Ammon's horn (tissue), 1 donor: ENCODE measurements at places on chromosomes 2 and 18.

- no peak for DNase-seq
Observed at GRCh38 chr2:60317844-60318243, 235.6 kb downstream of the BCL11A start.

DNA sequence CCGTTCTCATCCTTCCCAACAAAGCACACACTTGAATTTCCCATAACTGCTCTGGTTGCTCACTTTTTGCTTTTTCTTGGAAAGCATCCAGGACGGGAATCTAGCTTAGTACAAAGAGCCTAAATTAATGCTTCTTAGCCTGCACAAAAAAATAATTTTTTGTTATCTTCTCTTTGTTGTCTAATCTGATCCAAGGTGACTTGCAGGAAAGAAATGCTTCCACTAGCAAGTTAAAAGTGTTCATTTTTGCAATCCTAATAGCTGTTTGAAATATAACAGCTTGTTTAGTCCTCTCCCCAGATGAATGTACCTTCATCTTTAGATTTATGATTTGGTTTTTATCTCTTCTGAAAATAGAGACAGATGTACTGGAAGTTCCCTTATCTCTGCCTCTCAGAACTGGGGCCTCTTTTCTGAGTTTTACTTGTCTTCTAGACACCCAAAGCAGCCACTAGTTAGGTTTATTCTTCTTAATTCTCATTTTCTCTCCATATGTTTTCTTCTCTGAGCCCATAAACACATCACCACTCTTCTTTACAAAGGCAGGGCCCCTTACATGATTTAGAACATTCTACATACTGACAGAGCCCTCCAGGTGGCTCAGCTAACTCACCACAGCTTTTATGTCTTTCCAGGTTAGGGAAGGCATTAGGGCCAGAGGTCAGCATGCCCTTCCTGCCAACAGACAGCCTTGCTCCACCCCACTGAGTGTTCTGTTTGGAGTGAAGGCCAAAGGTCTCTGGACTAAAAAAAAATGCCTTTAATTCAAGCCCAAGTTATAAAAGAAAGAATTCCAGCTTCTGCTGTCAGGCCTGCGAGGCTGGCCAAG, 74.7 kb upstream of the MAP4K3 start:
- no peak for DNase-seq

GRCh38 chr18:8471372-8471771, 137.9 kb upstream of the RAB12 start:
- no peak for DNase-seq

DNA sequence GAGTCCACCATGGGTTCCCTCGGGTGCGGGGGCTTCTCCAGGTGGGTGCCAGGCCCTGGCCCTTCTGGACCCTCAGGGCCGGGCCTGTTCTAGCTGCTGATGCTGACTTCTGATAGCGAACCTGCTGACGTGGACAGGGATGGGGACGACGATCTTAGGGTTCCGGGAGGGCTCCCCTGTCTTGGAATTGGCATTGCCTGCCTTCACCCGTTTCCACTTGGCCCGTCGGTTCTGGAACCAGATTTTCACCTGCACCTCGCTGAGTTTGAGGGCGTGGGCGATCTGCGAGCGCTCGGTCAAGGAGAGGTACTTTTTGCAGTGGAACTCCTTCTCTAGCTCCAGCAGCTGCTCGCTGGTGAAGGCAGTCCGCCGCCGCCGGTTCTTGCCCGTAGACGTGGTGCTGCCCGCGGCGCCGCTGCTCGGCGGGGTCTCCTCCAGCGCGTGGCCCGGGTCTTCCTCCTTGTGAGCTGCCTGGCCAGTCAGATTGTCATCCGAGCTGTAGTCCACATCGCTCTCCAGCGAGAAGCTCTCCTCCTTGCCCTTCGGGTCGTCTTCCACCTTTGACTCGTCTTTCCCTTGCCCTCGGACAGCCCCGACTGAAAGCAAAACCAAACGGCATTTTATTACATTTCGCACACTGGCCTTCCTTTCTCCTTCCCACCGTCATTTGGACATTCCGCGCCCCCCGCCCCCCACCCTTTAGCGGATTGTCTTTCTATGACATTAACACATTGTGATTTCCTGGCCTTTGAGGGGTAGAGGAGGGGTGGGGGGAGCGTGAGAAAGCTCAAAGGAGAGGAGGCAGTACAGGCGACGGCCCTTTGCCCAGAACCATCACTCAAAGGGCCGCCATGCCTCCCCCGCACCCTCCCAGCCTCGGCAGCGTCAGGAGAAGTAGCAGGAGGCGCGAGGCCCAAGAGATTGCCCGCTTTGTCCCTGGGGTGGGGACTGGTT, 2.1 kb downstream of the GBX2 start:
- no peak for DNase-seq
